Activated CD4-positive, alpha-beta T cell treated with anti-CD3 and anti-CD28 coated beads, Interleukin-2, amount 10 ng/mL, durations not matched to agents 7 days and 5 days (primary cell): ENCODE measurements at places on chromosomes 2 and 18.

- H3K4me1 ChIP-seq = peaks cover 16% of the 10 kb centered on the region
- peaks cover 6% of the 10 kb centered on the region for H3K36me3 ChIP-seq
- no peak for DNase-seq
- no peak overlapping the region for H3K27ac ChIP-seq
- H3K4me3 ChIP-seq = no peak overlapping the region
- H3K27me3 ChIP-seq = no peaks in the 10 kb centered on the region
These were observed 113.7 kb downstream of the SRBD1 start for GRCh38 chr2:45497355-45497754.

DNA sequence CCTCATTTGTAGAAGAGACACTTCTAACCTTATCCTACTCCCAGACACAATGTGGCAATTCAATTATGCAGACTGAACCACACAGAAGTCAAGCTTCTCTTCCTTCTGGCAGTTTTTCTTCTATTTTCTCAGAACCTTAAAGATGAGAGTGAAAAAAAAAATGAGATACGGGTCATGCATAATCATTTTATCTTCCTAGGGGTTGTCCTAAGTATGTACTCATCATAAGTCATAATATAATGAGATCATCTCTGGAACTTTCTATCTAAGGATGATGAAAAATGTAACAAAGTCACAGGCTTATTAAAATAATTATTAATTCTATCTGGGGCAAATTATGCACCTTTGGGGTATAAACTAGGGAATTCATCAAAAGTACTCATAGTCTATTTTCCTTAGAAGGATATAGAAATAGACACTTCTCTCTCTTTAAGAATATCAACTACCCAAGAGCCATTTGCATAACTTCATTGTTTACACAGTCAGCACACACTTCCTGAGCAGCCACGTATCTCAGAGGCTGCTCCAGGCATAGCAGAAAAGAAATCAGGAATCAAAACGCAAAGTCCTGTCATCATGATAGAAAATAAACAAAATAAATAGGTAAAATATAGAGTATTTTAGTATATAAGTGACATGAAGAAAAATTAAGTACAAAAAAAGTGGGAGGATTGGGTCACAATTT lies 345.9 kb upstream of the SPHKAP start:
- no peak overlapping the region for H3K4me3 ChIP-seq
- H3K27me3 ChIP-seq = no peaks in the 10 kb centered on the region
- no peaks in the 10 kb centered on the region for H3K36me3 ChIP-seq
- DNase-seq = no peak

DNA sequence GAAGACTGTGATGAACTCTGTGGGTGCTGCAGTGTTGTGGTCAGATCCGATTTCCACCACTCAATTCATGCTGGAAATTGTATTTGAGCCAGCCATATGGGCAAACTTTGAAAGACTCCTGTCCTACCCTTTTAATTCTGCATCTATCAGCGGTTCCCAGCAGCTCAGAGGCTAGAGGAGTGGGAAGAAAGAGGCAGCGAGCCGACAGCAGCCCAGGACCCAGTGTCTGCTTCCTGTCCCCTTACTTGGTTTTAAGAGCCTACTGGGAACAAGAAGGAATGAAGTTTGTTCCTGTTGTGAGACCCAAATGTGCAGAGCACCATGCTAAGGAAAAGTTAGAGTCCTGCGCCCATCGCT lies 72.7 kb upstream of the FOSL2 start:
- peaks cover 2% of the 10 kb centered on the region for H3K36me3 ChIP-seq
- H3K27ac ChIP-seq = no peak overlapping the region
- DNase-seq = no peak

GRCh38 chr2:150126839-150127238 lies 360.6 kb downstream of the RND3 start:
- no peak overlapping the region for H3K27ac ChIP-seq
- H3K4me3 ChIP-seq = no peak overlapping the region
- no peaks in the 10 kb centered on the region for H3K36me3 ChIP-seq
- no peaks in the 10 kb centered on the region for H3K4me1 ChIP-seq

DNA sequence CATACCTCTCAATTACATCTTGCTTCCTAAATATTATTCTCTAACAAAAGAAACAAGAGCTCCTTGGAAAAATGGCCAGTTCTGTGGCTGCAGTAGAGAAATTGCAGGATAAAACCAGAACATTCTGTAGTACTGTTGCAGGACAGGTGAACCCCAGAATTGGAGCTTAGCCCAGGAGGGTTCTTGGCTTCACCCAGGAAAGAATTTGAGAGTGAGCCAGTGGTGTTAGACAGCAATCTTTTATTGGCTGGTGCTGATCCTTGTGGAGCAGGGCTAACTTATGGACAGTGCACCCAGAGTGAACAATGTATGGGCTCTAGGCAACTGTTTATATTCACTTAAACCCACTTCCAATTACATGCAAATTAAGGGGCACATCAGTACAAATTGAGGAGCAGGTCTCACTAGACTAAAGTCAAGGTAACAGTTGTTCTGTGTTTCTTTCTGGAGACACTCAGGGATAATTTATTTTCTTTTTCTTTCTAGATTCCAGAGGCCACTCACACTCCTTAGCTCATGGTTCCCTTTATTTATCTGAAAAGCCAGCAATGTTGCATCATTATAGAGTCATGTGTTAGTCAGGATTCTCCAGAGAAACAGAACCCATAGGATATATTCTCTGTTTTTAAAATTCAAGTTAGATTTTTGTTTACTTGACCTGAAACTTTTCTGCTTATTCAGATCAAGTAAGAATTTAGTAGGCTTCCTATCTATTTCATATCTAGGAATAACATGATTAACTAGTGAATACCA lies 348.1 kb downstream of the CCDC85A start:
- DNase-seq = no peak
- H3K4me3 ChIP-seq = no peak overlapping the region
- no peak overlapping the region for H3K27ac ChIP-seq
- H3K4me1 ChIP-seq = no peaks in the 10 kb centered on the region

- peaks cover 2% of the 10 kb centered on the region for H3K27me3 ChIP-seq
- H3K36me3 ChIP-seq = no peaks in the 10 kb centered on the region
- peak; percentile 73 for DNase-seq
- peak overlapping the region; percentile 10 for H3K4me3 ChIP-seq
These were observed 13.3 kb upstream of the RAB17 start for GRCh38 chr2:237603718-237604362.

GRCh38 chr2:68537809-68538208 lies 70.4 kb downstream of the APLF start:
- peaks cover 2% of the 10 kb centered on the region for H3K36me3 ChIP-seq
- no peak overlapping the region for H3K27ac ChIP-seq
- no peaks in the 10 kb centered on the region for H3K27me3 ChIP-seq

DNA sequence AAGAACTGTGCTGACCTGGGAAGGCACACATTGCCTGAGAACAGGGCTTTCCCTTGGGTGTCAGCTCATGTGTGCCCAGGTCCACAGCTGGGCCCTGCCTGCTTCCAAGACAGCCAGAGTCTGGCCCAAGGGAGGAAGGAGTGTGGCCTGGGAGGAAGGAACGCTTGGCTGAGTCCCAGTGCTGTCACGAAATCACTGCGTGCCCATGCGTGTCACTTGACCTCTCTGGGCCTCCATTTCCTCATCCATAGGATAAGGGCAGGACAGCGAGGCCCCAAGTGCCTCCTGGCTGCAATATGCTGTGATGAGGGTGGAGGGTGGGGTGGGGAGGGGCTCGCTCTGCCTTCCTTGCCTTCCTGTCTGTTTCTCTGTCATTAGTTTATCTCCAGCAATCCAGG lies 642 bp upstream of the KCNK3 start:
- H3K36me3 ChIP-seq = no peaks in the 10 kb centered on the region
- H3K27me3 ChIP-seq = peaks cover 54% of the 10 kb centered on the region
- no peak overlapping the region for H3K4me3 ChIP-seq
- H3K27ac ChIP-seq = no peak overlapping the region

GRCh38 chr18:48934723-48935432 lies 15.9 kb downstream of the SMAD7 start:
- H3K4me3 ChIP-seq = peak overlapping the region; percentile 60
- peak overlapping the region; percentile 79 for H3K27ac ChIP-seq
- H3K36me3 ChIP-seq = peaks cover 61% of the 10 kb centered on the region
- no peak for DNase-seq
- H3K27me3 ChIP-seq = no peaks in the 10 kb centered on the region

- H3K27ac ChIP-seq = no peak overlapping the region
- H3K4me3 ChIP-seq = no peak overlapping the region
- H3K4me1 ChIP-seq = peaks cover 4% of the 10 kb centered on the region
- peaks cover 74% of the 10 kb centered on the region for H3K27me3 ChIP-seq
- no peak for DNase-seq
These were observed 1.1 kb upstream of the TACR1 start for GRCh38 chr2:75200140-75201096.

GRCh38 chr2:238702276-238703052 lies 145.4 kb upstream of the TWIST2 start:
- H3K27ac ChIP-seq = no peak overlapping the region
- no peaks in the 10 kb centered on the region for H3K4me1 ChIP-seq
- DNase-seq = peak; percentile 4
- peaks cover 5% of the 10 kb centered on the region for H3K27me3 ChIP-seq

DNA sequence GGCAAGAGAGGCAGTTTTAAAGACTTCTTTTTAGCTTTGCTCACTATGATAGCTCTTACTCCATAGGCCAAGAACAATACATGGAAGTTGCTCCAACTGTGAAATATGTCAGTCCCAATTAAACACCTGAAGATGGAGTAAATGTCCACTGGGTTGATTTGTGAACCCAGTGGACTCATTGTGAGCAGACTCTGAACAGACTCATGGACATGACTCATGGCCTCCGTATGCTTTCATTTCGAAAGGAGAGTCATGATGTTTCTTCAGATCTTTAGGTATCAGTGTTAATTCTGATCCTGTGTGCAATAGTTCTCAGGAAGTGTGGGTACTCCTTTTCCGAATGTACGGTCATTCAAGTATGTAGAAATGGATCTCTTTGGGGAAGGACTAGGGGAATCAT lies 5.4 kb upstream of the CWC22 start:
- H3K27me3 ChIP-seq = no peaks in the 10 kb centered on the region
- no peak for DNase-seq
- peaks cover 7% of the 10 kb centered on the region for H3K4me1 ChIP-seq
- H3K36me3 ChIP-seq = no peaks in the 10 kb centered on the region

GRCh38 chr2:75517547-75518230 lies 43.0 kb downstream of the EVA1A start:
- no peak for DNase-seq
- no peaks in the 10 kb centered on the region for H3K4me1 ChIP-seq
- peaks cover 10% of the 10 kb centered on the region for H3K27me3 ChIP-seq
- H3K4me3 ChIP-seq = no peak overlapping the region
- H3K27ac ChIP-seq = no peak overlapping the region

DNA sequence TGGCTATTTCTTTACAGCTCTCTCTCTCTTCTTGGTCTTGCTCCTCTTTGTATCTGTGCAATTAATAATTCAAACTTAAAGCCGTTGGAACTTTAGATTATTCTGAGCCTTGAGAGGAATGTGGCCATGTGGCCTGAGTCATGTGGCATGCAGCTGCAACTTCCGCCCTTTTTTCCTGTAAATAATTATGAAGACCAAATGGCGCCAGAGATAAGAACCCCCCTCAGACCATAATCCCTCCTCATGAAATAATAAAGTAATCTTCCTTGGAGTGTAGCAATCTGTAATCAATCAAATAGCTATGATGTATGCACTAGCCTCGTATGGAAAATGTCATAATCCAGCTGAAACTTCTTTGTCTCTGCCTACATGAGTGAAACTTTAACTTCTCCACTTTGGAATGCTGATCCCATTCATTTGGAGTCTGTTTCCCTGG lies 13.5 kb upstream of the TWSG1 start:
- H3K36me3 ChIP-seq = no peaks in the 10 kb centered on the region
- H3K27ac ChIP-seq = no peak overlapping the region
- no peaks in the 10 kb centered on the region for H3K4me1 ChIP-seq
- H3K4me3 ChIP-seq = no peak overlapping the region
- peaks cover 14% of the 10 kb centered on the region for H3K27me3 ChIP-seq

- no peaks in the 10 kb centered on the region for H3K36me3 ChIP-seq
- H3K27me3 ChIP-seq = peaks cover 6% of the 10 kb centered on the region
- no peak overlapping the region for H3K27ac ChIP-seq
- no peak overlapping the region for H3K4me3 ChIP-seq
These were observed 191.0 kb downstream of the HRH4 start for GRCh38 chr18:24651434-24651833.

- peaks cover 17% of the 10 kb centered on the region for H3K4me1 ChIP-seq
- DNase-seq = no peak
- H3K36me3 ChIP-seq = no peaks in the 10 kb centered on the region
- no peak overlapping the region for H3K4me3 ChIP-seq
These were observed 33.7 kb downstream of the SLC20A1 start for GRCh38 chr2:112679484-112679883.

GRCh38 chr2:59276917-59277316 lies 1035.8 kb upstream of the FANCL start:
- DNase-seq = no peak
- H3K4me3 ChIP-seq = no peak overlapping the region
- no peaks in the 10 kb centered on the region for H3K36me3 ChIP-seq
- no peaks in the 10 kb centered on the region for H3K27me3 ChIP-seq
- no peak overlapping the region for H3K27ac ChIP-seq

- H3K27ac ChIP-seq = no peak overlapping the region
- H3K36me3 ChIP-seq = no peaks in the 10 kb centered on the region
- no peaks in the 10 kb centered on the region for H3K27me3 ChIP-seq
- H3K4me1 ChIP-seq = no peaks in the 10 kb centered on the region
These were observed 384.7 kb downstream of the ERBB4 start for GRCh38 chr2:212153923-212154322.

- H3K4me3 ChIP-seq = no peak overlapping the region
- H3K27ac ChIP-seq = no peak overlapping the region
- peaks cover 2% of the 10 kb centered on the region for H3K4me1 ChIP-seq
- H3K27me3 ChIP-seq = peaks cover 26% of the 10 kb centered on the region
- no peak for DNase-seq
These were observed 26.4 kb upstream of the ATRAID start for GRCh38 chr2:27185331-27186026.
